ENCODE measurements at places on chromosomes 13 and 19. TPM values are rescaled to one million over a fixed set of nuclear protein-coding genes. Genes with fewer than 3 reads are reported as not detected.

The TMEM221 gene
- total RNA-seq: 0.21 TPM

GRCh38 chr13:98873377-98874028, 104.4 kb downstream of the DOCK9 start:
- no peak for DNase-seq
- H3K4me3 ChIP-seq: no peak overlapping the region
- no peak overlapping the region for H3K27ac ChIP-seq
- no peaks in the 10 kb centered on the region for H3K4me1 ChIP-seq
- no peaks in the 10 kb centered on the region for H3K36me3 ChIP-seq
- no peaks in the 10 kb centered on the region for H3K27me3 ChIP-seq

- H3K4me1 ChIP-seq: no peaks in the 10 kb centered on the region
- H3K36me3 ChIP-seq: no peaks in the 10 kb centered on the region
- no peaks in the 10 kb centered on the region for H3K27me3 ChIP-seq
- H3K4me3 ChIP-seq: no peak overlapping the region
- H3K27ac ChIP-seq: no peak overlapping the region
Observed at GRCh38 chr13:40483601-40484000, 182.8 kb downstream of the FOXO1 start.

DNA sequence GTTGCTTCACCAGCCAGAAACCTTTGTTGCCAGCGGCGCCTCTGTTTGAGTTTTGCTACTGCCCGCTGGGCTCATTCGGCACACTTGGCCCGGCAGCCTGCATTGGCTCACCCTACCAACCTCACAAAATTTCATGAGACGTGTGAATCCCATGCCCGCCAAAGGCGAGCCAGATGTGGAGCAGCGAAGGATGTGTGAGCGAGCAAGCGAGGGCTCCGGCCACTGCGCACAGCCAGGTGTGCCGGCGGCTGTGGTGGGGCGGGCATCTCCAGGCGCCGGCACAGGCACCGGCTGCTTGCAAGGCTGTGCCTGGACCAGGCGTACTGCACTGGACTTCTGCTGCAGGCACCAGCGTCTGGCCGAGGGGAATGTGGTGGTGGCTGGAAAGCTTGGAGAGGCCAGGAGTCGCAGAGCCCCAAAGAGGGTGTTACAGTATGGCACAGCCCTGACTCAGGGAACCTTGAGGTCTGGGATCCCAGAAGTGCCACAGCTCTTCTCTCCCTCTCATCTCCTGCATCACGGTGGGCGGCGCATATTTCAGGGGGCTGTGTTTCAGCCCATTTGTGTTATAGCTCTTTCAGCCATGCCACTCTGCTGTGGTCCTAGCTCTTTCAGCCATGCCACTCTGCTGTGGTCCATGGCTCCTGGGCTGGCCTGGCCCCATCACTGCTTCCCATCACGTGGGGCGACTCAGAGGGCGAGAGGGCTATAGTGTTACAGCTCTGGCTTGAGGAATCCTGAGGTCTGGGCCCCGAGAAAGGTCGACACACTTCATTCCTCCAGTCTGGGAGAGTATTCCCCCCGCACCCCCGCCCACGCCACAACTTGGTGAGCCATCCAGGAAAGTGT, 592.0 kb upstream of the SLITRK5 start:
- no peak for DNase-seq
- H3K27ac ChIP-seq: no peak overlapping the region
- H3K4me1 ChIP-seq: no peaks in the 10 kb centered on the region

Data from tibial nerve (tissue), 4 donors.